ENCODE measurements at places on chromosomes 7 and 10.

GRCh38 chr10:78028438-78029268 is 662 bp downstream of the POLR3A start:
- peak; percentile 59 for DNase-seq

- DNase-seq = no peak
Measured at GRCh38 chr7:27185854-27186667, 1.0 kb upstream of the HOXA11 start.

DNA sequence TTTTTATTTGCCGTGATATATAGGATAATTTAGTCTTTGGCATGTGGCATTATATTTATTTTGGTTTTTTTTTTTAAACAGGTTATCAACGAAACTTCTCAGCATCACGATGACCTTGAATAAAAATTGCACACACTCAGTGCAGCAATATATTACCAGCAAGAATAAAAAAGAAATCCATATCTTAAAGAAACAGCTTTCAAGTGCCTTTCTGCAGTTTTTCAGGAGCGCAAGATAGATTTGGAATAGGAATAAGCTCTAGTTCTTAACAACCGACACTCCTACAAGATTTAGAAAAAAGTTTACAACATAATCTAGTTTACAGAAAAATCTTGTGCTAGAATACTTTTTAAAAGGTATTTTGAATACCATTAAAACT is 9.1 kb downstream of the VIM start:
- peak; percentile 29 for DNase-seq

DNA sequence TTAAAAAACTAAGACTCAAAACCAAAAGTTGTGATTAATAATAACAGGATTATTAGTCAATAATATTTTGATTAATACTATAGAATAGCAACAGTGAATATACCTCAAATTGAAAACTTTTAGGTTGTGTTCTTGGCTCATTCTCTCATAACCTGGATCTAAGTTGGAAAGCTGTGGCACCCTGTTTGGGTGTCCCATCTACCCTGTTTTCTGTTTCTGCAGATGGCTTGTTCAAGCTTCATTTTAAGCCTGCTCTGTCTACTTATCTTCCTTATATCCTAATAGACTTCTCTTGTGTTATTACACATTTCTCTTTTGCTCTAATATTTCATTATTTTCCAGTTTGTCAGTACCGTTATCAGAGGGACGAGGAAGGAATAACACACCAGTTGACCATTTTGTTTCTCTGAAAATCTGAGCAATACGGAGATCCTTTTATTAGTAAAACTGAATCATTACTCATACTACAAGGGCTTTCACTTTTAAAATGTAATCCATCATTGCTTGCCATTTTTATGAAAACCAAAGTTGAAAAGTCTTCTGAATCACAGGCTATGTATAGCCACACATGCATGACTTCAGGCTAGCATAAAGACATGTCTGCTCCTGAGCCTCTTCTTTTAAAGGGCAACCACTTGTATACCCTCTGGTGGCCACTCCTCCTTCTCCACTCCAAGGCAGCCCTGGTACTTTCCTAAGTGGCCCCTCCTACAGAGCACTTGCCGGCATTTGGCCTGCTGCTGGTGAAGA is 22.3 kb downstream of the COX15 start:
- peak; percentile 69 for DNase-seq

- DNase-seq = no peak
Measured at GRCh38 chr10:58827381-58827780, 314.7 kb downstream of the BICC1 start.

DNA sequence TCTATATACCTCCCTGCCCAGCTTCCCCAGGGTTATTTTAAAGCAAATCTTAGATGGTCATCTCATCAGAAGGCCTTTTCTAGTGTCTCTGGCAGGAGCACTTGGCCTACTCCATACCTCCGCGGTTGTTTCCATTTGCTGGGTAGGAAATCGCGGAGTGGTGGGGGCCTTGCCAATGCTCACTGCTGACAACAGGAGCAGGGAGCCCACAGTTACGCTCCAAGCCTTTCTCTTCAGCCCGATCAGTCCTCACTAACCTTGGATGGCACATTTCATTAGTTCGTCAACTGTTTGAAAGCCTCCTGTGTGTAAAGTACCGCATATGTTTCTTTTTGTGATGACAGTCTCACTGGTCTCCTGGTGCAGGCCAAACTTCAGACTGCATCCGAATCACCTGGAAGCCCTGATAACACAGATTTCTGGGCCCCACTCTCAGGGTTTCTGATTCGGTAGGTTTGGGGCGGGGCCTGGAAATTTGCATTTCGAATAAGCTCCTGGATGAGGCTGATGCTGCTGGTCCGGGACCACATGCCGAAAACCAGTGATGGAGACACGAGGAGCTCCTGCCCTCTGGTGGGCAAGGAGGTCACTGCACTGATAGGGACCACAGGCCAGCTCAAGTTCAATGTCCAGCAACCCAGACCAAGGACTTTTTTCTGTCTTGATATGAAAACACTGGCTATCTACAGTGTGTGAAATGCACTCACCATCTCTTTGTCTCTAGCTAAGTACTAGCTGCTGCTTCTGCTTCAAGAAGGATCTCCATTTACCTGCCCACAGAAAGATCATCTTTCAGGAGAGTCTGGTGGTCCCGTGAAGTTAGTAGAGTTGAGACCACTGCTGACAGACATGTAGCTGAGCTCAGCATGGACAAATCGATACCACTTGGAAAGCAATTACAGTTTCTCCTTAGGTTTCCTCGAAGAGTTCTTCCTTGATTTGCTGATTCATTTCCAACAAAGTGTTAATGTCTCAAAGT is 14.0 kb downstream of the LRGUK start:
- DNase-seq = peak; percentile 25

- DNase-seq = no peak
Measured at GRCh38 chr10:23414658-23415057, 24.2 kb upstream of the OTUD1 start.

- DNase-seq = peak; percentile 34
Measured at GRCh38 chr7:122136639-122137245, 7.3 kb downstream of the AASS start.

DNA sequence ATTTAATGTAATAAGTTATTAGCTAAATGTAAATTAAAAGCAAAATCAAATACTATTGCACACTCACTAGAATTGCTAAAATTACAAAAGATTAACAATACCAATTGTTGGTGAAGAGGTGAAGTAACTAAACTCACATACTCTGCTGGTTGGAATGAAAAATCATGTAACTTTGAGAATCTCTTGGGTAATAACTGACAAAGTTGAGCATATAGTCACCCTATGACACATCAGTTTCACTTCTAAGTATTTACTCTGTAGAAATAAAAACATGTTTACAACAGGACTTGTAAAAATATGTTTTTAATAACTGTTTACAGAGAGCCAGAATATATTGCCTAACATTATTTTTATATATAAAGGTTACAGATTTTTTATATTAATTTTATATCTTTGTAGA is 33.6 kb downstream of the CNTNAP2 start:
- DNase-seq = no peak

- DNase-seq = peak; percentile 10
Measured at GRCh38 chr7:66359656-66360211, 154.6 kb downstream of the TPST1 start.

GRCh38 chr7:105705427-105705826 is 124.1 kb upstream of the EFCAB10 start:
- no peak for DNase-seq

- DNase-seq = peak; percentile 67
Measured at GRCh38 chr10:63866075-63866746, 345.0 kb downstream of the REEP3 start.

DNA sequence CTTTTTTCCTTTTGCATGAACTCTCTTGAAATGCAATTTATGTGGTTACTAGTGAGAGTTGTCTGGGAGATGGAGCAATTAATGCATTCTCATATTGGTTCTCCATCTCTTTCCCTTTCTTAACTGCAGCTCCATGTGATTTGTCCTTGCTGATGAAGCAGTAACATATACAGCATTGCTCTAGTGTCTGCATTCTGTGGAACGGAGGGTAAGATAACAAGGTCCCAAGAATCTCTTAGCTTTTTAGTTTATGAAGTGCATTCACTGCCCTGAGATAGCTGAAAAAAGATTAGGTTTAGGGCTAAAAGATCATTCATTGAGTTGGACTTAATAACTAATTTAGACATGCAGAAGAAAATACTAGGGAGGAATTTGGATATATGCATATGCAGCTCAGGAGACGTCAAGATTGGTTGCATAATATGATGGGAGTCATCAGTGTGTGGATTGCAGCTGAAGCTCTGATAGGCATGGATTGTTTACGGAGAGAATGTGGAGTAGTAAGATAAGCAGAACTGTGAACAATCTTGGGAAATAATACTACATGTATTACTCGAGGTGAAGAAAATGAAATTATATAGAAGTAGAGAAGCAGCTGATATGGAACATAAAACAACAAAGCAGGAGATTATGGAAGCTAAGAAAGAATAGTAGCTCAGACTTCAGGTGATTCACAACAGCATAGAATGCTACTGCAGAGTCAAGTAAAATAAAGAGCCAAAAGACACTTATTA is 404.7 kb downstream of the ARL4A start:
- DNase-seq = no peak

DNA sequence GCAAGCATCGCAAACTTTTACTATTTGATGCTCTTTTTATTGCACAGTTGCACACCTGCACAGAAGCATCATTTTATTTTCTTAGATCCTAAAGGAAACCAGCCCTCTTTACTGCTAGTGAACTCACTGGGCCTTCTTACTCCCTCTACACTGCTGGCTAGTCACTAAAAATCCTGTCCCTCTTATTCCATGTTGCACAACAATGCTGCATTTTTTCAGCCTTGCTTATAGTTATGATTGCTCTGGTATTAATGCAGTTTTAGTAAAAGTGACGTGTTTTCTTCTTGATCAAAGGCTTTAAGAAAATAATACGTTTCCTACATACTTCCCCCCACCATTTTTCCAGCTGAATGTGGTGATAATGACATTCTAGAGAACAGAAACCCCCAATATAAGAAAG is 132.9 kb upstream of the FAM3C start:
- DNase-seq = no peak

DNA sequence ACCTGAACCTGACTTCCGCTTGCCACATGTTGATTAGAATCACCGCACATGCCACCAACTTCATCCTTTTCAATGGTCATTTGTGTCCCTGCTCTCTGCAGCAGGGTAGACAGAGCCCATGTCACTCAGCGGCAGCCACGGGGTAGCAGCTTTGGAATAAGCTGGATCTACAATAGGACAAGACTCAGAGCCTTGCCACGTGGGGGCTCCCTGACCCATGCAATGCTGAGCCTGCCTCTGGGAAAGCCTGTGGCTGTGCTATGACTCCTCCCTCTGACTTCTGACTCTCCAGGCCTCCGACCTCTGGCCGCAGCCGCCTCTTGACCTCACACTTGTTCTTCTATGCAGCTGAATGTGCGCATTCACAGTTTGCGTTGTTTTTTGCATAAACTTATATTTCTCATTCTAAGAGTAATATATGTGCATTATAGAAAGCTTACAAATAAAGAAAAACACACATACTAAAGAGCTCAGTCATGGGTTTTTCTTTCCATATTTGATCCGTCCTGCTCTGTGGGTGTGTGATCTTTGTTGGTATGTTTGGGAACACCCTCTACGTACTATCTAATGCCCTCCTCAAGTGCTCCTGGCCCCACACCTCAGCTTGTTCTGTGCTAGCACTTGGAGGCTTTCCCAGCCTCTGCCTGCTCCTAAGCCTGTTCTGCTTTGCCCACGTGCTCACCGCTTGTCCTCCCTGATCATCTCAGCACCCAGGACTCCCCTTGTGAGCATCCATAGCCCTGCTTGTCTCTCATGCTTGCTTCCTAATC is 198.0 kb upstream of the MKI67 start:
- DNase-seq = no peak
